ENCODE measurements at places on chromosomes 3 and 15.

GRCh38 chr3:42224658-42225421, 41.1 kb downstream of the CCK start:
- no peak for DNase-seq

DNA sequence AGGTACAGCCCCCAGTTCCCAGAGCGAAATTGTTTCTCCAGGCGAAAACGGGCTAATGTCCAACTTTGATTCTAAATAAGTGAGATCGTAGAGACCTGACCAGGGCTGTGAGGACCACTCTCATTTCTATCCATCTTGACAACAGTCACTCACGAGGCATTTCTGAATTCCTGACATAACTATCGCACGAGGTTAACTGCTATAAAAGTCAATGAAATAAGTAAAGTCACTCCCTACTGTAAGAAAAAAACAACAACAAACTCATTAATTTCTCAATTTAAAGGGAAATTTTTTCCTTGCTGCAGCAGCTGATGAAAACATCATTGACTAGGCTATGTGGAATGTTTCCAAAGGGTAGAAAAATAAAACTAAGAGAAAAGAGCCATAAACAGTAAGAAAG, 69.1 kb downstream of the GREM1 start:
- no peak for DNase-seq

DNA sequence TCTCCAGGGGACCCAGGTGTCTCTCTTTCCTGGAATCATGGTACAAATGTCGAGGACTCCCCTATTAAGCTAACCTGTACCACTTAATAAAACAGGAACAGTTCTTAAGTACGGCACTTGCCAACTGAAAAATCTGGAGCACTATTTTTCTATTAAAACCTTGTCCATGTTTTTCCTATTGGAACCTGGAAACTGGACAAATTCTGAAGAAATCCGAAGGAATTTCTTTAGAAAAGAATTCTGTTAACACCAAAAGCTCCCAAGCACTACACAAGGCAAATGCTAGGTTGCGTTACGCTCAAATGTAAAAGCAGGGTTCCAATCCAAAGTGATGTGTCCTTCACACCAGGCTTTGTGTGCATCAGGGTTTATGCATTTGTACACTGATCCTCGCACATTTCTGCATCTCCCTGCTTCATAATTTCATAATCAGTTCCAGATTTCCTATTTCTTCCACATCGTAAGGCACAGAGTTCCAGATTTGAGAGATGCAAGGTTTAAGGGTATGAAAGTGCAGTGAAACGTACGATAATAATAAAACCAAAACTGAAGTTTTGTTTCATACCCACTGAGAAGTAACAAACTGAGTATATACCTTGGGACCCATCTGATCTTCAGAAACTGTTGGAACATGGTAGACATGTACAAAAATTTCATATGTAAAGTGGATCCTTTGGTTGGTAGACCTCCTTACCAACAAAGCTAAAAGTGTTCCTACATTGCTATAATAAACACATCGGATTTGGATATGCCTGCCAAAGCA, 132.1 kb upstream of the WNT5A start:
- no peak for DNase-seq

- no peak for DNase-seq
Observed at GRCh38 chr15:47442371-47442770, 274.9 kb upstream of the SEMA6D start.

DNA sequence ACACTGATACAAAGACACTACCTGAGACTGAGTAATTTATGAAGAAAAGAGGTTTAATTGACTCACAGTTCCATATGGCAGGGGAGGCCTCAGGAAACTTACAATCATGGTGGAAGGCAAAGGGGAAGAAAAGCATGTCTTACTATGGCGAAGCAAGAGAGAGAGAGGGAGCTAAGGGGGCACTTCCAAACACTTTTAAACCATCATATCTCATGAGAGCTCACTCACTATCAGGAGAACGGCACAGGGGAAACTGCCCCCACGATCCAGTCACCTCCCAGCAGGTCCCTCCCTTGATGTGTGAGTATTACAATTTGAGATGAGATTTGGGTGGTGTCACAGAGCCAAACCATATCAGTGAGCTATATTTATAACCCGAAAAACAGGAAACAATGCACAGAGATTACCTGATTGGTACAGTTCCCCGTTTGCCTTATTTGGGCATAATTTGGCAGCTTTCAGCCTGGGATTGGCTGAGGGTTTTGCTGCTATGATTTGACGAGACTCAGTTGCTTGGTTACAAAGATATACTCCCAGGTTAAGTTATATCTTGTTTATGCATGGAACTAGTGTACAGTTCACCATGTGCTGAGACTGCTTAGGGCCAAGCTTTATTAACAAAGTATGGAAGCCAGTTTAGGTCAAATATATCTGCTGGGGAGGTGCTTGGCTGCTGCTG, 184.2 kb downstream of the NR2F2 start:
- DNase-seq = peak; percentile 2

DNA sequence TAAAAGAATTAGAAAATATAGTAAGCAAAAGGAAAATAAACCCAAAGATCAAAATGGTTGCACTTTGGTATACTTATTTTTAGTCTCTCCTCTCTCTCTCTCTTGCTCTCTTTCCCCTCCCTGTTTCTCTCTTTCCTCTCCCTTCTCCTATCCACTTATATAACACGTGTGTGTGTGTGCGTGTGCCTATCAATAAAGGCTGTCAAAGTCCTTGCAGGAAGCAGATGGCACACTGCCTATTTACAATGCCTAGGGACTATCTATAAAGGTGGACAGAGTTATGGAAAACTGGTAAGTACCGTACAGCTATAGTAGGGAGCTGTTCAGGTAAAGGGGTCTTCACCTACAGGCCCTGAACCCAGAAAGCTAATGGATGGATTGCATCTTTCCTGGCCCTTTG, 161.6 kb downstream of the SQOR start:
- no peak for DNase-seq

DNA sequence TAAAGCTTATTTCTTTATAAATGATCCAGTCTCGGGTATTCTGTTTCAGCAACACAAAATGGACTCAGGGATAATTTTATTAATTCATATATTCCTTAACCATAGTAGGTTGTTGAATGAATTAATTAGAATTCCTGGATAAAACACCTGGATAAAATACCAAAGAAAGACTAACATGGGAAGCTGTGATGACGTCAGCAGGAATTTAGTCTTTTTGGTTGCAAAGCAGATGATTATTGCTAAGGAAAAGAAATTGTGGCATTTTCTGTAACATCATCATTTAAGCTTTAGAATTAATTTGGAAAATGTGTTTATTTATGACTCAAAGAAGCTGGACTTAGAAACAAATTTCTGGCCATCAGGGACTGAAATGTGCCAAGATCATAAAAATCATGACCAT, 228.3 kb upstream of the ZBTB20 start:
- DNase-seq = no peak

GRCh38 chr3:119637679-119638477, 22.5 kb downstream of the POPDC2 start:
- peak; percentile 88 for DNase-seq

- no peak for DNase-seq
Observed at GRCh38 chr15:94362385-94363092, 131.2 kb downstream of the MCTP2 start.

GRCh38 chr3:177340243-177340830, 143.1 kb upstream of the TBL1XR1 start:
- no peak for DNase-seq

DNA sequence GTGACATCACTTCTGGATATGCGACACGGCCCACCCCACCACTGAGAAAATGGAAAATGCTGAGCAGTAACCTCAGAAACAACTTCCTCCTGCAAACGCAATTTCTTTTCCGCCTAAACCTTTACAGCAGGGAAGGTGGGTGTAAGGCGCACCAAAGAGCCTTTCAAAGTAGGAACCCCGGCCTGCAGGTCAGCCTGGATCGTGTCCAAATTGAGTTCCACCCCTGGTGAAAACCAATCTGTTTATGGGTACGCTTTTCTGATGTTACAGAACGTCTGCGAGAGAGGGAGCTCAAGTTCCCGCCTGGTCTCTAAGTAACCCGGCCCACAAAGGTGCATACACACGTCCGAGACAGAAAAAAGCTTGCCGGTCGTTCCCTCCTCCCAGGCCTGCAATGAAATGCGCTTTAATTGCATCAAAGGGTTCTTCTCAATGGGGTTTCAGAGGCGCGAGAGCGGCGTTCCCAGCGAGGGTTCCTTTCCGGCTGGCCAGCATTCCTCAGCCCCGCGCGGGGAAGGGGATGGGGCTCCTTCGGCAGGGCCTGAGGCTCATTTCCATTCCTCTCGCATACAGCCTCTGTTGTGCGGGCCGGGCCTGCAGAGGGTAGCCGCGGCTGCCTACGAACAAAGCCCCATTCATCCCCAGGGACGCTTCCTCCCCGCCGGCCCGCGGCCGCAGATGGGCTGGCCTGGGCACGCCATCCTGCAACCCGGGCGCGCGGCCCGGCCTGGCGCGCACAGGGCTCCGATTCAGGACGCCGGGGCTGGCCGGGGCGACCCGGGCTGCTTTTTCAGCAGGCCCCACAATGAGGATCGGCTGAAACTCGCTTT, 138.1 kb downstream of the TMCO5A start:
- peak; percentile 81 for DNase-seq

GRCh38 chr15:89051875-89052274, 36.4 kb upstream of the ABHD2 start:
- DNase-seq = peak; percentile 95

GRCh38 chr15:60389261-60390077, 8.3 kb downstream of the ANXA2 start:
- no peak for DNase-seq

DNA sequence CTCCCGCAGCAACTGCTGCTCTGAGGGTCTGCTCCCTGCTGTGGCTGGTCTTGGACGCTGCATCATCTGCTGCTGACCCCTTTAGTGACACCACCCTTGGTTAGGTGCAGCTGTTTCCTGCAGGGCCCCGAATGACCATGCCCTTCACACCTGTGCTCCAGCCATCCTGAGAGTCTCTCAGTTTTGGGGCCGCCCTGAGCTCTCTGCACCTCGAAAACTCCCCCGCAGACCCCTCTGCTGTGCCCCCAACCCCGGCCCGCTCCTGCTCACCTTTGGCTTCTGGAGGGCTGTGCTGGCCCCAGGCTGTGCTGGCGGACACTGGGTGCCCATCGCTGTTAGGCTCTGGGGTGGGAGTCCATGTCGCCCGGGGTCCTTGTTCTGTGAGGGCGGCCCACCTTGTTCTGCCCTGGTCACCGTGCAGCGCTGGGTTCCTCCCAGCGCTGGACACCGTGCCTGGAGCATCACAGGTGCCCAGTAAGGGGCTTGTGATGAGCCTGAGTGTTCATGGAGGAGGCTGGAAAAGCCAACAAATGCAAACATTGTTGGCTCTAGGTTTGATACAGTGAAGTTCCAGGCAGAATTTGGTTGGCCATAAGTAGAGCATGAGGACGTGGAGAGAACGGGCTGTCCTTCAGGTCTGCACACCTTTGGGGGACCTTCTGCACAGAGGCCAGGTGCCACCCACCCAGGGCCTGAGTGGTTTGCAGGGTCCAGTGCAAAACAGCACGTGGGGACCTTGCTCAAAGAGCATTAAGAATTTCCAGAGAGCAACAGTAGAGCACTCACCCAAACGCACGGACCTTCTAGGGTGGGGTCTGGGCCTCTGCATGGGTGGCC, 12.3 kb downstream of the ABTB1 start:
- no peak for DNase-seq

- no peak for DNase-seq
Observed at GRCh38 chr3:72567474-72567873, 280.8 kb downstream of the SHQ1 start.

DNA sequence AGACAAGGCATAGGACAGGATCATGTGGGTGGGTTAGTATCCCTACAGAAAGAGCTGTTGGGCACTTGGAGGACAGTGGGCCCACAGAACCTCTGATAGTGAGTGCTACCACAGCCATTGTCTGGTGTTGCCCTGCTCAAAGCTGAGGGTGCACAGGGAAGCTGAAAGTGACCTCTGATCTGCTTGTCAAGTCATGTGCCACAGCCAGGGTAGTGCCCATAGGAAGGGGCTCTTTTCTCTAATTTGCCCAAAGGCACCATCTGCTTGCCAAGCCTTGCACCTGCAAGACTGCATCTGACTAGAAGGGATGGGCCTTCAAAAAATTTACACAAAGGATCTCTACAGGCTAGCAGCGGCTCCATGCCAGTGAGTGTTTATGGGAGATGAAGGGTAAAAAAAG, 87.4 kb upstream of the GSK3B start:
- DNase-seq = no peak

DNA sequence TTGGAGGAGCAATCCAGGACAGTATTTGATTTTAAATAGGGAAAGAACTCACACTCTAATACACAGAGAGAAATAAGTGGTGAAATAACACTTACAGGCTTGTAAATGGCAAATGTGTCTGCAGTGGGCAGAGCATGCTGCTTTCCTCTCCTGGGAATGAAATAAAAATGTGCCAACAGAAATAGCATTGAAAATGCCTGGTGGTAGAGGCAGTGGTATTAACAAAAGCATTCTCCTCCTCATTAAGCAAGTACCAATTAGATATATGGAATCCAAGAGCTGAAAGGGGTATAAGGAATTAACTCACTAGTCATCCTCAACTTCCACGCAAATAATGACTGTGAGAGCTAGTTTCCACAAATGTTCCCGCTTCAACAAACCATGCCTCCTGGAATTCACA, 364.1 kb upstream of the KCNMB2 start:
- no peak for DNase-seq

DNA sequence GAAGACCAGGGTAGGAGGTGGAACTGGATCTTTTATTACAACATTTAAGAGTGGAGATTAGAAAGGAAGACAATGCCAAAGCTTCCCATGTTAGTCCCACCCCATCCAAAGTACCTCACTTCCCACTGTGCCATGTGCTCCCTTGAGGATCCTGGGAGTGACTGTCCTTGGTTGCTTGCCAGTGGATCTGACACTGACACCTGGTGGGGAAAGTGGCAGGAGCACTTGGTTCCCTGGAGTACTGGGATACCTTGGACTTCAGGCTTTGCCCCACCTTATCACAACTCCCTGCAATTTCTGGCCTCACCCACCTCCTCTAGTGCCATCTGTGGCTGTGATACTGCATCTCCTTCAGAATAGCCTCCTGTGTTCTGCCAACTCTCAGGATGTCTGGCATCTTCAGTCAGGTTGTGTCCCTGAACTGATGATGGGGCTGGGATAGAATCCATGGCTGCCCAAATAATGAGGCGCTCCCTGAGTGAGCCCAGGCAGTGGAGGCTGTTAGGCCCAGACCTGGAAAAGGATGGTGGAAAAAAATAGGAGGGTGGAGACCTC, 1.3 kb downstream of the ELL3 start:
- peak; percentile 44 for DNase-seq

GRCh38 chr3:187403768-187404288, 35.6 kb downstream of the RTP4 start:
- peak; percentile 93 for DNase-seq

DNA sequence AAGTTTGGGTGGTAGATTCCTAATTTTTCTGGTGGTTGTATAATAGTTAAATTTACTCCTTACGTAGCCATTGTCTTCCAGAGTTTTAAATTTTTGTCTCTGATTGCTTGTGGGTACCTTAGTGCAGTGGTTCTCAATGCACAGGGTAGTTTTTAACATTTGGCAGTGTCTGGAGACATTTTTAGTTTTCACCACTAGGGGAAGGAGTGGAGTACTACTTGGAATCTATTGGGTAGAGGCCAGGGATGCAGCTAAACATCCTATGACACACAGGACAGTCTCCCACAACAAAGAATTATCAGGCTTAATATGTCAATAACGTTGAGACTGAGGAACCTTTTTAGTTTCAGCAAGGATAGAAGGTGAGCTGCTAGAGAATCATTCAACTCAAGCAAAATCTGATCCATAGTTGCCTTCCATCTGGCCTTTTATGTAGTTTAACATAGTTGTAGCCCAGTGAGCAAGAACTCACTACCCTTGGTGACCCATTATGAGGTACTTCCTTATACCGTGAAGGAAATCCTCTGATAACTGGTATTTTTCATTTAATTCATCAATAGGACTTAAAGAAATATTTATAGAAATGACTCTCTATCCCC, 8.6 kb upstream of the STX19 start:
- peak; percentile 60 for DNase-seq

All from fibroblast of pulmonary artery (primary cell).